ENCODE measurements at places on chromosomes 3 and 15.
A peak's percentile ranks its signal among the peaks of the same experiment; 100 is the strongest.

GRCh38 chr3:64303881-64304280 lies 78.6 kb upstream of the PRICKLE2 start:
- DNase-seq, result no peak

- DNase-seq, result no peak
Measured at GRCh38 chr3:51102396-51102795, 282.7 kb upstream of the MANF start.

GRCh38 chr15:81852411-81853149 lies 193.2 kb downstream of the MEX3B start:
- no peak for DNase-seq

- peak; percentile 30 for DNase-seq
Measured at GRCh38 chr3:24640330-24640877, 145.8 kb upstream of the THRB start.

- no peak for DNase-seq
Measured at GRCh38 chr15:81384891-81385720, 11.1 kb upstream of the TMC3 start.

DNA sequence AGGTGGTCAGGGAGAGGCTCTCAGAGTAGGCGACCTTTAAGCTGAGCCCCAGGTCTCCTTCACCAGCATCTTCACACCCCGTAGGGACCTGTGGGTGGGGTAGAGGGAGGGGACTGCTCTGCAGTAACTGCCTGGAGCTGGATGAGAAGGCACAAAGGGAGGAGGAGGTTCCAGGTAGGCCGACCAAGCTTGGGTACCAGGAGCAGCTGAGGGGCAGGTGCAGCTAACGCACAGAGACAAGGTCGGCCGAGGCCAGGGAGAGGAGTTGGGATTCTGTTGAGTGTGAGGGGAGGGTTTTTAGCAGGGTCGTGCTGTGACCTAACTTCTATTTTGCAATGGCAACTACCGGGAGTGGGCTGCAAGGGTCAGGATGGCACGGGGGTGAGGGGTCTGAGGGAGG lies 5.9 kb upstream of the GRIP2 start:
- DNase-seq, result no peak

DNA sequence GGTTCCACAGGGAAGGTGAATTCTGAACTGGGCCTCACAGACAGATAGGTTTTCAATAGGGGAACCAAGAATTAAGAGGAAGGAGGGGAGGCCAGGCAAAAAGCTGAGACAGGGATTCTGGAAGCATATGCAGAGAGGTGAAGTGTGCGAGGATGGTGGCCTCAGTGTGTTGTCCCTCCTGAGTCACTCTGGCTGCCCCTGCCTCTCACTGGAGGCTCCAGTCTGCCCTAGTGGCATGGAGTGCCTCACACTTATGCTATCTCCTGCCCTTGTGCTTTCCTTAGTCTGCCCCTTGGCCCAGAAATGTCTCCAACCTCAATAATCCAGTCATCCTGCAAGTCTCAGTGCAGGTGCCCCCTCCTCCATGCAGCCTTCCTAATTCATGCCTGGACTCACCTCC lies 32.2 kb upstream of the RBP1 start:
- DNase-seq, result no peak

GRCh38 chr3:192273001-192273696 lies 454.2 kb downstream of the FGF12 start:
- DNase-seq, result no peak

DNA sequence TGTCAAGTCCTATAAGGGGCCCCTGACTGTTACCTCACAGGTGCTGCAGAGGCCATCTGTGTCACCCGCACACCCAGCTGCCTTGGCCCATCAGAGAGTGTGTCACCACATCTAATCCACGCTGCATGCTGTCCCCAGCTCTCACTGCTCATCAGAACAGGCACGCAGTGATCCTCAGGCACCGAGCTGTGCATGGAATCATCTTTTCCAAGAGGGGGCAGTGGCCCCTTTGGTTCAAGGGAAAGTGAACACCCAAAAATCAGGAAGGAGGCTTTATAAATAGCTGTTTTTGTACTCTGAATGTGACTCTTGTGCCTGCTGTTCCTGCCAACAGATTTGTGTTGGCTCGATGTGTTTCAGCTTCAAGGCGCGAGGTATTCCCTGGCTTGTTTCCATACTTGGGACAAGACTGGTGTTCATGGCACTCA lies 110.3 kb upstream of the ETV5 start:
- DNase-seq, result no peak

GRCh38 chr15:66630801-66631351 lies 65.1 kb upstream of the LCTL start:
- DNase-seq, result no peak

GRCh38 chr3:95462161-95462560 lies 1352.2 kb upstream of the EPHA6 start:
- DNase-seq, result no peak

GRCh38 chr3:43627360-43627759 lies 5.5 kb upstream of the ANO10 start:
- no peak for DNase-seq

- DNase-seq, result no peak
Measured at GRCh38 chr3:48299746-48300712, 33.4 kb downstream of the SPINK8 start.

- DNase-seq, result no peak
Measured at GRCh38 chr15:31214864-31215489, 111.7 kb upstream of the KLF13 start.

- DNase-seq, result no peak
Measured at GRCh38 chr3:138469874-138470273, 35.5 kb downstream of the ESYT3 start.

DNA sequence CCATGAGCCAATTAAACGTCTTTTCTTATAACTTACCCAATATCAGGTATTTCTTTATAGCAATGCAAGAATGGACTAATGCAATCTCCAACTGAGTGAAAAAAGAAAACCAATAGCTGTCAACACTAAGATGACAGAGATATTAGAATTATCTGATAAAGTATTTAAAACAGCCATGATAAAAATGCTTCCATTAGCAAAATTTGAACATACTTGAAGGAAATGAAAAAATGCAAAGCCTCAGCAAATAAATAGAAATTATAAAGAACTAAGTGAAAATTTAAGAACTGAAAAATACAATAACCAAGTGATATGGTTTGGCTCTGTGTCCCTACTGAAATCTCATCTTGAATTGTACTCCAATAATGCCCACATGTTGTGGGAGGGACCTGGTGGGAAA lies 99.6 kb downstream of the BOC start:
- no peak for DNase-seq

GRCh38 chr3:44337248-44337785 lies 1.2 kb upstream of the TCAIM start:
- no peak for DNase-seq

DNA sequence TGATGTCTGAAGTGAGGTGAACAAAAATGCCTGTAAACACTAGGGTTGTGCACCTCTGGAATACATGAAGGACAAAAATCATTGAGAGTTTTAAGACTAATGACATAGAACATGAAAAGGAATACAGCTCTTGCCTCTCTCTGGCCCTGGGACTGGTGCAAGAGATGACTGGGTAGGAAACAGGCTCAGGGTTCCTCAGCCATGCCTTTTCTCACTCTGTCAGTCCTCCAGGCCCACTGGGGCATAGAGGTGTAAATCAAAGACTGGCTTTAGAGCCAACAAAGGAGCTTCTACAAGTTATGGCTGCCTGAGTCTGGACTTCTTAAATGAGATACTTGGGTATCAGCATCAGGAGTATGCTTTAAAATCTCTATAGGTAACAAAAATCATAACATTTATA lies 554.7 kb upstream of the KCNMB2 start:
- no peak for DNase-seq

DNA sequence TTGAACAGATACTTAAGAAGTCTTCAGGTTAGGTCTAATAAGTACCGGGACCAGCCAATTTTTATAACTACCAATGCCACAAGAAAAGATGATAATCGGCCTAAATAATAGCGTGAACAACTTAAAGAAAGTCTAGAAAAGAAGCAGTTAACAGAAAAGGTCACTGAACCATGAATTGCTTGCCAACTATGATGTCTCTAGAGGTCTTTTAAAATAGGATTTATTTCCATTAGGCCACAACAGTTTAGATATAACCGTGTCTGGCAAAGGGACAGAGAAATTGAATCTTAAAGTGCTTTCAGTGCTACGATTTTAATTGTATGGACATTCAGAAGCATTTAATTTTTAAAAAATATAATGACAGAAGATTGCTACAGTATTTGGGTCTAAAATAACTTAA lies 1070.4 kb downstream of the ROBO1 start:
- no peak for DNase-seq

DNA sequence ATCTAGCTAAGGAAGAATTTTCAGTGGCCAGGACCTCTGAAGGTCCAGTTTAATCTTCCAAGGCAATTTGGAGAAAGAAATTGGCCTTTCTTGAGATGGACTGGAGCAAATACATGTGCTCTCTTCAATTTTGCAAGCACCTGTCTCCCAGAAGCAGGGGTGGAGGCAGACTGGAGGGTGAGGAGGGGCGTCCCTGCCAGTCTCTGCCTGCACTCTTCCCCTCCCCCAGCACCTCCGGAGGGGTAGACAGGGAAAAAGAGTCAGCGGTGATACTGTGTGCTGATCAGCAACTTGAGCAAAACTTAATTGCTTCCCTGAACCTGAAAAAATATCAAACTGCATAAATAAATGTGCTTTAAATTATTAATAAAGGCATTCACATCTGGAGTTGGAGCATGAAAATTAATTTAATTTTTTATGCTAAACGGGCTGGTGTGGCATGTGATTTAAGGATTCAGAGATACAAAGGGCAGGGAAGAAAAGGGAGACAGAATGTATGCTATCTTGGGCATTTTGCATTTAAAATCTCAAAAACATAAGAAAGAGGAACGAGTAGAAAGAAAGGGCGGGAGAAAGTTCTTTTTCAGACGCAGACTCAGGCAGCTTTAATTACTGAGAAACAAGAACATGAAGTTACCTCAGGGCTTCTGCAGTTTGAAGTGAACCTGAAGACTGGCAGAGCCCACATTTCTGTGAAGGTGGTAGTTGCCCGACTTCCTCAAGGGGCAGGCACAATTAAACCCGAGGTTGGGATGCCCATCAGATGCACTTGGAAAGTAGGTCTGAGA lies 319.7 kb downstream of the UACA start:
- no peak for DNase-seq

- DNase-seq, result no peak
Measured at GRCh38 chr3:5840056-5840455, 652.5 kb downstream of the EDEM1 start.

- no peak for DNase-seq
Measured at GRCh38 chr15:61295239-61295638, 66.1 kb upstream of the RORA start.

- peak; percentile 12 for DNase-seq
Measured at GRCh38 chr3:98657457-98657856, 64.0 kb upstream of the CPOX start.

DNA sequence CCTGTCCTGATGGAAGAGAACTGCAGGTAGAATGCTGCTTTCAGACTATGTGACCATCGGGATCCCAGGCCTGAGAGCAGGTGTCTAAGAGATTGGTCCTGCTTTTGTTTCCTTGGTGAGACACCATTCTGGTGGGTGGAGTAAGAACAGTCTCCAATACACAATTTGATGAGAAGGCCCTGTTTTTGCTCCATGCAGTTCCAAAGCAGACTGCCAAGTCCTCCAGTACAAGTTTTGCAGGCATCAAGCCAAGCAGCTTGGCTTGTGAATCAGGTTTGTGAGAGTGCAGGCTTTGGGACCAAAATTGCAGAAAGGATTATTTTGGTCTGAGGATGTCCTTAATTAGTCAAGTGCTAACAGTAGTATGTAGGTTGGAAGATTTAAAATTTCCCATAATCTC lies 381.6 kb downstream of the FOXP1 start:
- no peak for DNase-seq

DNA sequence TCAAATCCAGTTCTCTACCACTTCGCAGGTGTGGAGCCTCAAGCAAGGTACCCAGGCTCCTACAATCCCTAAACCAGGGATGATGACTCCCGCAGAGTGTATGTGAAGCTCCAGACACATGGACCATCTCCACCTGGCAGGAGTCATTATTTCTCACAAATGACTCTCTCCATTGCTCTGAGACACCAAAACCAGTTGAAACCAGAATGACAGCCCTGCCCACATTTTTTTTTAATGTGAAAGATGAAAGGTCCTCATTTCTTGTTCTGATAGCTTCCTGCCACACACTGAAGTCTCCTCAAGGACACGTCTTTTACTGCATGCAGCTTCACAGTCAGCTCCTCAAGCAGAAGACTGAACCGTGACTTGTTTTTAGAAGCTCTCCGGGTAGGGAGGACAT lies 61.4 kb upstream of the ZBTB38 start:
- DNase-seq, result no peak

GRCh38 chr3:83354205-83354604 lies 1592.8 kb upstream of the GBE1 start:
- no peak for DNase-seq

- DNase-seq, result no peak
Measured at GRCh38 chr15:52717924-52718323, 38.7 kb upstream of the ATOSA start.

- no peak for DNase-seq
Measured at GRCh38 chr3:165636684-165637015, 200.6 kb downstream of the BCHE start.
